ENCODE measurements at places on chromosomes 3 and 15. TPM values are rescaled to one million over a fixed set of nuclear protein-coding genes. Genes with fewer than 3 reads are reported as not detected.

DNA sequence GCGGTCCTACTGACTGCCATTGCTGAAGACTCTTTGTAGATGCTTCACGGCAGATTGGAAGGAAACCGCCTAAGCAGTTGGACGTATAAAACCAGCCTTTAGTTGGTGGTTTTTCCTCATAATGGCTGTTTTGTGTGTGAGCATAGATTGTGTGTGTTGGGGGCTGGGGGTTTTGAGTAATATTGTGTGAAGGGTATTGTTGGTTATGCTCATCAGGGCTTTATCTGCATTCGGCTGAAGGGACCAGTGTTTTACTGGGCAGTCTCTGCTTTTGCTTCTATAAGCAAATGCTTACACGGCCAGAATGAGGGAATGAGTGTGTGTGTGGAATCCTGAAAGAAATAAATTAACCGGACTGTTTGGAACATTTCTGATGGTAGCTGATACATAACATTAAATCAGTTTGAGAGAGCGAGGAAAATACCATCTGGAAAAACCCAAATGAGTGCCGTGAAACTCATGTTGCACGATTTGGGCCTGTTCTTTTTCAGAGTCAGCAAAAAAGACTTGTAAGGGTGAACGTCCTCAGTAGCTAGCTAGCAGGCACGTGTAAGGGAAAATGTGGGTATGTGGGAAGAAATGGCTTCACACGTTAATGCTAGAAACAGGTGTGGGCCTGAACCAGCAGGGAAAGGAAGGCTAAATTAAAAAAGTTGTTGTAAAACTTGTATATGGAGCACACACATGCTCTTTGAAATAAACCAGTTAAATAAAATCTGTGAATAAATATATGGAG lies 1.9 kb downstream of the MITF start:
- H3K36me3 ChIP-seq, result no peaks in the 10 kb centered on the region
- H3K4me3 ChIP-seq, result no peak overlapping the region
- H3K4me1 ChIP-seq, result peaks cover 6% of the 10 kb centered on the region

The CTXN2 gene
- not detected for total RNA-seq

DNA sequence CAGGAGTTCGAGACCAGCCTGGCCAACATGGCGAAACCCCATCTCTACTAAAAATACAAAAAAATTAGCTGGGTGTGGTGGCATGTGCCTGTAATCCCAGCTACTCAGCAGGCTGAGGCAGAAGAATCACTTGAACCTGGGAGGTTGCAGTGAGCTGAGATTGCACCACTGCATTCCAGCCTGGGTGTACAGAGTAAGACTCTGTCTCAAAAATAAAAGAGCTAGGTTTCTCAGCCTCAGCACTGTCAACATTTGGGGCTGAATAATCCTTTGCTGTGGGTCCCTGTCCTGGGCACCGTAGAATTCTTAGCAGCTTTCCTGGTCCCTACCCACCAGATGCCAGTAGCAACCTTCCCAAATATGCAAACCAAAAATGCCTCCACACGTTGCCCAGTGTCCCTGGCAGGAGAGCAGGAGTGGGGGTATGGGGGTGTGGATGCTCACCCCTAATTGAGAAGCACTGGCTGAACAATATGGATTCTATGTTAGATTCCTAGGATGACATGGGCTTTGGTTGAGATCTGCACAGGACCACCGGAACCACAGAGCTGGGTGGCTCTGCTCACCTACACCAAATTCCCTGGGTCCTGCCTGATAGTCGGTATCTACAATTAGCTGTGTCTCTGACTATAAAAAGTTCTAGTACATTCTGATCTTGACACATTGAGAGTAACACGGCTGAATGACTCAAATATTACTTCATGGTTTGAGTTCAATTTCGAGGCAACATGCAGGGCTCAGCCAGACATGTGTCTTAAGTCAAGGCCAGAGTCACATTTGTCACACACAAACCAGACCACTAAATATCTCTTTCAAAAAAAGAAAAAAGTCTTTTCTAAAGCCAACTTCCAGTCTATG lies 577.0 kb upstream of the MDFIC2 start:
- no peaks in the 10 kb centered on the region for H3K4me1 ChIP-seq
- no peak for DNase-seq
- H3K27me3 ChIP-seq, result no peaks in the 10 kb centered on the region
- no peak overlapping the region for H3K4me3 ChIP-seq

DNA sequence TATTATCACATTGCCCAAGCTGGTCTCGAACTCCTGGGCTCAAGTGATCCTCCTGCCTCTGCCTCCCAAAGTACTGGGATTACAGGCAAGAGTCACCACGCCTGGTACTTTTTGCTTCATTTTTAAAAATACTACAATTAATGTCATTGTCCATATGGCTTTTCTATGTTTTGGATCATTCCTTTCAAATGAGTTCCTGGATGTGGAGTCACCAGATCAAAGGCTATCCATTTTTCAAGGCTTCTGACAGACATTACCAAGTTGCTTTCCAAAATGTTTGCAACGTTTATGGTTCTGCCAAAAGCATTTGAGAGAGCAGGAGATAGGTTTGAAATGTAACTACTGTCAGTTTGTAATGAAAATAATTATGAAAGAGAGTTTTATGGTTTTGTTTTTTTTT lies 34.2 kb upstream of the BCL2L10 start:
- DNase-seq, result no peak
- no peak overlapping the region for H3K27ac ChIP-seq

DNA sequence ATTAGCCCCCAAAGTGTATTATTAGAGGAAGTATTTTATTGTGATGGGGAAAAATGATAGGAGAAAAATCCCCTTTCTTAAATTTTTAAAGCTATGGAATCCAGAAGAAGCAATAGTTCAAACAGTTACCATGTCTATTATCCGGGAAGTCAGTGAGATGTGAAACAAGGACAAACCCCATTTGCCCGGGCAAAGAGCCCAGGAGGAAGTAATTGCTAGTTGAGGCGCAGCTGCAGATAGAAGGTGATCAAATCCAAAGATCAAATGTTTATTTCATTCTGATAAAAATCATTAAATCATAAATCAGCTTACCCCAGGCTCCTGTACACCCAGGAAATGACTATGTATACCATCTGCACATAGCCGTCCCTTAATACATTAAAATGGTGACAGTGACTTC lies 204.0 kb upstream of the CRBN start:
- H3K4me3 ChIP-seq, result no peak overlapping the region
- no peak overlapping the region for H3K27ac ChIP-seq
- H3K4me1 ChIP-seq, result no peaks in the 10 kb centered on the region
- no peaks in the 10 kb centered on the region for H3K27me3 ChIP-seq

The GOLGA8G gene
- total RNA-seq, result not detected

The KIF15 gene
- 4.0 TPM for total RNA-seq

The GOLGA6A gene
- 0.14 TPM for total RNA-seq

DNA sequence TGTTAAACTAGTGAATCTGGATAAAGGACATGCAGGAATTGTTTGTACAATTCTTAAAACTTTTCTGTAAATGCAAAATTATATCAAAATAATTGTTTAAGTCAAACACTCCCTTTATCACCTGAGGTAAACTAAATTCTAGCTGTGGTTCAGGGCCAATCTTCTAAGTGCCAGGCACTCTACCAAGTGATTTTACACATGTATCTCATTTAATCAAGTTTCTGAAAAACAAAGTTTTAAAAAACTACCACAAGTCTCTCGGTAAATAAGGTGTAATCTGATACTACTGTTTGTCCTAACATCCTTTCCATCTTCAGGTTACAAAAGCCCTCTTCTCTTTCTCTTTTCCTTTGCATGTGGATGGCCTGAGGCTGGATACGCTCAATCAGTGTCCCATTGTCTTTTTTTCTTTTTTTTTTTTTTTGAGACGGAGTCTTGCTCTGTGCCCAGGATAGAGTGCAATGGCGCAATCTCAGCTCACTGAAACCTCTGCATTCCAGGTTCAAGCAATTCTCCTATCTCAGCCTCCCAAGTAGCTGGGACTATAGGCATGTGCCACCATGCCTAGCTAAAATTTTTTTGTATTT lies 19.3 kb downstream of the IFT80 start:
- no peak overlapping the region for H3K27ac ChIP-seq
- H3K36me3 ChIP-seq, result peaks cover 4% of the 10 kb centered on the region
- no peaks in the 10 kb centered on the region for H3K27me3 ChIP-seq
- H3K4me3 ChIP-seq, result no peak overlapping the region
- no peak for DNase-seq
- H3K4me1 ChIP-seq, result no peaks in the 10 kb centered on the region

DNA sequence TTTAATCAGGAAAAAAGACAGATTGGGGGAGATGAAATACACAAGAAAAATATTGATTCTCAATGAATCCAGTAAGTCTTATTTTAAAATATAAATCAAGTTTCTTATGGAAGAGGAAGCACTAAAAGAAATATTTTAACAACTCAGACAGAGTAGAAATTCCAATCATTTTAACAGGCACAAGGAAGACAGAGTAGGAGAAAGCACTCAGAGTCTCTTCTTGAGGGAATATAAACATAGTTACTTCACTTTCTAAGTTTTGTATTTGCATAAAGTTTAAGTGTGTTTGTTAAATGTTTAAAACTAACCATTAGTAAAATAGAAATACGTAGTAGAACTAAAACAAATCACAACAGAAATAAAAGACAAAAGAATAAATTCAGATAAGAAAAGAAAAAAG lies 24.5 kb upstream of the RTP4 start:
- no peaks in the 10 kb centered on the region for H3K27me3 ChIP-seq
- no peaks in the 10 kb centered on the region for H3K4me1 ChIP-seq
- no peak overlapping the region for H3K4me3 ChIP-seq
- H3K36me3 ChIP-seq, result no peaks in the 10 kb centered on the region
- DNase-seq, result no peak
- H3K27ac ChIP-seq, result no peak overlapping the region

DNA sequence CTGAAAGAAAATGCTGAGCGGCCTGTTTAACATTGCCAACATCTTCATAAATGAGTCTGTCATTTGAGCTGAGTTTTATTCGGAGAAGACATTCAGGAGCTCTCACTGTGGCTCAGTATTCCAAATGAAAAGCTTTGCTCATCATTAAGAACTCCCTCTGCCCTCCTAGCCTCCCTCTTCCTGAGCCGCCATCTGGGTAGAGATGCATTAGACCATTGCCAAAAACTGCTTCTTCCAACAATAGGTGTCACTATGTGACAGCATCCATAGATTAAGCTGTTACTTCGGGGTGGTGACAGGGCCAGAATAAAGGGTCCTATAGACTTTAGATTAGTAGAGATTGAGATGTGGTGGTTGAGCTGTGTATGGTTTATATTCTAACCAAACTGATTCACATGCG lies 501.4 kb upstream of the NR2F2 start:
- DNase-seq, result no peak
- peaks cover 9% of the 10 kb centered on the region for H3K4me1 ChIP-seq
- H3K4me3 ChIP-seq, result no peak overlapping the region
- no peaks in the 10 kb centered on the region for H3K36me3 ChIP-seq
- H3K27ac ChIP-seq, result no peak overlapping the region

GRCh38 chr3:174812172-174812862 lies 46.8 kb upstream of the NAALADL2 start:
- H3K27me3 ChIP-seq, result no peaks in the 10 kb centered on the region
- no peak for DNase-seq
- no peak overlapping the region for H3K27ac ChIP-seq
- no peaks in the 10 kb centered on the region for H3K36me3 ChIP-seq
- H3K4me1 ChIP-seq, result no peaks in the 10 kb centered on the region

- peak; percentile 5 for DNase-seq
- H3K4me3 ChIP-seq, result no peak overlapping the region
- H3K36me3 ChIP-seq, result no peaks in the 10 kb centered on the region
- no peak overlapping the region for H3K27ac ChIP-seq
- no peaks in the 10 kb centered on the region for H3K4me1 ChIP-seq
These were observed 29.0 kb upstream of the HHATL start for GRCh38 chr3:42731476-42732195.

The ALG3 gene
- 54.8 TPM for total RNA-seq

GRCh38 chr3:136632625-136633081 lies 119.5 kb downstream of the STAG1 start:
- peaks cover 5% of the 10 kb centered on the region for H3K4me1 ChIP-seq
- H3K27me3 ChIP-seq, result no peaks in the 10 kb centered on the region
- no peak overlapping the region for H3K4me3 ChIP-seq
- H3K27ac ChIP-seq, result no peak overlapping the region
- DNase-seq, result no peak

All from lung (tissue), 17 donors.